ENCODE measurements at places on chromosomes 5 and 9.

GRCh38 chr9:22447618-22448305 is 1.1 kb downstream of the DMRTA1 start:
- DNase-seq, result no peak

DNA sequence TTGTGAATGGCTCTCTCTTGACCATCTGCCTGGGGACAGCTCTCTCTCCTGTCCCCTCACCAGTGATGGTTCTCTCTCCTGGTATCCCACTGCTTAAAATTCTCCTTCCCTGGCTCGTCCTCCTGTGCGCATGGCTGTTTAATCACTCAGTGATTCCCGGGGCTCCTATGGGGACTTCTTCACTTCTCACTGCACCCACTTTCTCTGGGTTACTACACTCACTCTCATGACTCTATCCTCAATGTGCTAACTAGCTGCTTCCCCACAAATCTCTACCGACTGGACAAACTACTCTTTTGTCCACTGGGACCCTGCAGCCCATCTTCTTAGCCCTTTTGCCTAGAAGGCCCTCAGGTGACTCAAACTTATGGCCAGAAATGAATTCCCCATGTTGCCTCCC is 89.1 kb upstream of the TBC1D2 start:
- no peak for DNase-seq

- DNase-seq, result no peak
Measured at GRCh38 chr9:36835271-36835996, 198.6 kb downstream of the PAX5 start.

DNA sequence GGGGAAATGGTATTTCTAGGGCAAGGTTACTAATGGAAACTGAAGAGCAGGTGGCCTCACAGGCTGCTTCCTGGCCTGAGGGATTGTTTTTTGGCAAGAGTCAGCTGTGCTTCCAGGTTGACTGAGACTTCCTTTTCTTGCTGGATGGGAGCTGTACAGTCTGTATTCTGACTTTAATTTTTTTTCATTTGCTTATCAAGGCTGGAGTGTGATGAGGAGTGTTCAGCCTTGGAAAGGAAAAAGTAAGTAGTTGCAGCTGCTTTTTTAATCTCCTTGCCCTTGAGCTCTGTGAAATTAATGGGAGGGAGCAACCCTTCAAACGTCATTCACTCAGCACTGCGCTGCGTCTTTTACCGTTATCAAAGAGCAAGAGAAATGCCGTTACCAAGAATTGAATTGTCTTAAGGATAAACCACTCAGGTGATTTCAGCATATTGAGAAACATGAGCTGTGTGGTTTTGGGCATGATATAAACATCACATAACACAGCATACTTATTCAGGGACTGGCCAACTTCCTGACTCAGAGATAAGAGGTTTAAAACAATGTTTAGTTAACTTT is 47.6 kb downstream of the AQP7 start:
- no peak for DNase-seq

DNA sequence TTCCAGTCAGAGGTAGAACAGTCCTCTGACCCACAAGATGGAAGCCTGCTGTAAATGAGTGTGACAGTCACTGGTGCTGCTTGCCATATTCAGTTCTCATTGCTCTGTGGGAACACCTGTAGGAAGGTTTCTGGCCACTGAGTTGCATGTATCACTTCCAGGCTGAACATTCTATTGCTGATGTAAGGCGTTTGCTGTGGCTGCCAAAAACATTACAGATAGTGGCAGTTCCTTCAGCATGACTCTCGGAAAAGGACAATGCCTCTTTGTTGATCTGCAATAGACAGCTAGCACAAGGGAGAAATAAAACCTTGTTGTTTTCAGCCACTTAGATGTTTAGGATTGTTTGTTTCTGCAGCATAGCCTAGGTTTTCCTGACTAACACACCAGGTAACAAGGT is 217.2 kb downstream of the AGTPBP1 start:
- no peak for DNase-seq

DNA sequence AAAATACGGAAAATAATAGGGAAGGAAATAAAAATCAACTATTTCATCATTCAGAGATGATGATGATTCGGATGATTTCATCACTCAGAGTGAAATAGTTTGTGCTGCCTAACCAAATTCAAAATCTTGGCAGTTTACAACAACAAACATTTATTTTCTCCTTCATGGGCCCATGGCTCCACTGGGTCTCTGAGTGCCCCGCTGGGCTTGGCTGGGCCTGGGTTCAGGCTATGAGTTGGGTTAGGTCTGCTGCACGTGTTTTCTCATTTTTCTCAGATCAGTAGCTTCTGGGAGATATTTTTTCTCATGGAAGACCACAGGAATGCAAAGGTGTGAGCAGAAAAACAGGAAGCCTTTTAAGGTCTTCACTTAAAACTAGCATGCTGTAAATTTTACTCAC is 24.0 kb upstream of the F2RL1 start:
- no peak for DNase-seq

DNA sequence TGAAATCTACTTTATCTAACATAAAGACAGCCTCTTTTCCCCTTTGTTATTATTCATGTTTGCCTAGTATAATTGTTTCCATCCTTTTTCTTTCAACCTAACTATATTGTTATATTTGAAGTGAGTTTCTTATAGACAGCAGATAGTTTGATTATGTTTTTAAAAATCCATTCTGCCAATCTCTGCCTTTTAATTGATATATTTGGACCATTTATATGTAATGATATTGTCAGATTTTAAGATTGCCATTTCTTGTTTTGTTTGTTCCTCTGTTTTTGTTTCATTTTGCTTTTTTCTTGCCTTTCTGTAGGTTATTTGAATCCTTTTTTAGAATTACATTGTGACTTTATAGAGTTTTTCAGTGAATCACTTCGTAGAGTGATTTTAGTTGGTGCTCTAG is 74.8 kb upstream of the TMEM171 start:
- no peak for DNase-seq

- no peak for DNase-seq
Measured at GRCh38 chr9:126421567-126422428, 95.2 kb downstream of the MVB12B start.

Data from femur (tissue), 1 donor.